ENCODE measurements at places on chromosomes 11 and 22.

- DNase-seq: no peak
These were observed 56.4 kb upstream of the SYN3 start for GRCh38 chr22:33114565-33114964.

- DNase-seq: no peak
These were observed 55.9 kb downstream of the KCNC1 start for GRCh38 chr11:17790453-17790852.

- DNase-seq: no peak
These were observed 166.5 kb downstream of the UVRAG start for GRCh38 chr11:75981546-75981945.

- DNase-seq: no peak
These were observed 136.3 kb upstream of the TEAD1 start for GRCh38 chr11:12537778-12538401.

DNA sequence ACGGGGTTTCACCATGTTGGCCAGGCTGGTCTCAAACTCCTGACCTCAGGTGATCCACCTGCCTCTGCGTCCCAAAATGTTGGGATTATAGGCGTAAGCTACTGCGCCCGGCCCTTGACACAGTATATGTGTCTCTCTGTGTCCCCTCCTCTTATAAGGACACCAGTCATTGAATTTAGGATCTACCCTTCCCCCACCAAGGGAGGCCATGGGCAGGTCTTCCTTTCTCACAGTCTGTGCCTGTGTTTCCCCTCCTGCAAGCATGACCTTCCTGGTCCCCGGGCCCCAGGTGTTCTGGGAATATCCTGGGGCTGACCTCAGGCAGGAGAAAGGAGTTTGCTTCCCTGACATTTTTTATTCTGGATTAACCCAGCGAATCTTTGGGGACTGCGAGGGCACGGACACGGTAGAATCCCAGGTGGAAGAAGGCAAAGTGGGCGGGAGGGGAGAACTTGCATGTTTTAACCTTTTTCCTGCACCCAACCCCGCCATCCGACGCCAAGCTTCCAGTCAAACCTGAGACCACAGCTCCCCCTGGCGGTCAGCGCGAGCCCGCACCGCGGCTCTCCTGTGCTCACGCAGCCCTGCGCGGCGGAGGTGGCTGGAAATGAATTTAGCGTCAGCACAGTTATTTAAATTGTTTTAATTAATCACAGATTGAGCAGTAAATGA is 42.1 kb upstream of the ISX start:
- peak; percentile 9 for DNase-seq

DNA sequence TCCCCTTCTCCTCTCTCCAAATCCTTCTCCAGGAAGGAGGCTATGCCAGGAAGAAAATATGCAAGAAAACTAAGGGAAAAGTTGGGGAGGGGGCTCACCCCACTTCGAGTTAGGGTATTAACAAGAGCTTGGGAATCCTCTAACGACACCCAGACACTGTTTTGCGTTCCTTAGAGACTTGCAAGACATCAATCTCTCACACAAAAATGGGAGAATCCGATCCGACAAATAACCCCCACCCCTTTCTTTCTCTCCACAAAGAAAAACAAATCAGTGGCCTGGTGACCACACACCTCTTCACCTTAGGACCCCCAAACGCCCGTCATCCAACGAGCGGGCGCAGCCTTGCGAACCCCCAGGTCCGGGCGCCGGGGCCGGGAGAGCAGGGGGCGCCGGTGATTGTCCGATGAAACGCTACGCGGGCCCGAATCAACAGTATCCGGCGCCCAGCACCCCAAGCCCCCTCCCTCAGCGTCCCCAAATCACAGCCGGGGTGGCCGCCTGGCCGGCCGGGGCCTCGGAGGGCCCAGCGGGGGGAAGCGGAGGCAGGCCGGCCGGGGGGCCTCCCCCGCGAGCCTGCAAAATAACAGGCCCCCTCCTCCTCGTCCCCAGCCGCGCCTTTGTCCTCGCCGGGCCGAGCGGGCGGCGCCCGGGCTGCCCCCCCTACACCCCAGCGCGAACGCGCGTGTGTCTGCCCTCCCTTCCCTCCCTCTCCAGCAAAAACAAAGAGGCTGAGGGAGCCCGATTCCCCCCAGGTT is 690 bp downstream of the CSNK1E start:
- DNase-seq: no peak

- no peak for DNase-seq
These were observed 46.8 kb downstream of the PKNOX2 start for GRCh38 chr11:125211191-125211947.

DNA sequence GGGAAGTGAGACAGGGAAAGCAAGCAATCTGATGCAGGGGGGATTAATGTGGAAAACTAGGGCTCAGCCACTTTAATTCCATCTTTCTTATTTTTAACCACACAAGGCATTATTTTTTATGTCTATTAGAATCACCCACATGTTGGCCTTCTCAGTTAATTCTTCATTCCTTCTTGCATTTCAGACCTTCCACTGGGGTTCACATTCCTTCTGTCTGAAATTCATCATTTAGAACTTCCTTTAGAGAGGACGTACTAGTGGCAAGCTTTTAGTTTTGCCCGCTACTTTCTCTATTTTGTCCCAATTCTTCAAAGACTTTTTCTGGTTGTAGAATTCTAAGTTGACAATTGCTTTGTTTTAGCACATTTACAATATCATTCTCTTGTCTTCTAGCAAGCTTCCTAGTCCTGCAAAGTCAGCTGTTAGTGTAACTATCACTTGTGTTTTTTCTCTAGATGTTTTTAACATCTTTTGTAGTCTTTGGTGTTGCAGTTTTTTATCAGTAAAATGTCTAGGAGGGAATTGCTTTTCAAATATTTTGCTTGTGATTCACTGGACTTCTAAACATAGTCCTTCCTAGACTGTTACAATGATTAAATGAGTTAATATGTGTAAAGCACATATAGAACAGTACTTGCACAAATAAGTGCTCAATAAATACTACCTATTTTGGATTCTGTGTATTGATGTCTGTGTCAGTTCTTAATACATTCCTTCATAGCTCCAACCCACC is 5.5 kb upstream of the NNMT start:
- DNase-seq: no peak

DNA sequence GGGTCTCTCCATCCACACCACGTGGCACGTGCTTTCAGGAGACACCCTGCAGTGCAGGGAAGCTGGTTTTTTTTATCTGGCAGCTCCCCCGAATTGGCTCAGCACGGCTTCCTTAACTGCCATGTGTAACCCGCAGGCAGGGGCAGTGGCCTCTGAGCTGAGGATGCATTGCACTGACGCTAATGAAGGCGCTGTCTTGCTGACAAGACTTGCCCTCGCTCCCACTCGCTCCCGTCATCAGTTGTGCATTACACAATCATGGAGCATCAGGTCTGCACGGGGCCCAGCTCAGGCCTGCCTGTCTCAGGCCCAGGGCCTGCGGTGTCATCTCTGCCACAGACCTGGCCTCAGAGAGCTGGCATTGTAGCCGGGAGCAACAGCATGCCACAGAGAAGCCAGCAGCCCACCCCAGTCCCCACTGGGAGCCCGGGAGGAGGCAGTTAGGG is 95.9 kb downstream of the ARHGAP8 start:
- no peak for DNase-seq

DNA sequence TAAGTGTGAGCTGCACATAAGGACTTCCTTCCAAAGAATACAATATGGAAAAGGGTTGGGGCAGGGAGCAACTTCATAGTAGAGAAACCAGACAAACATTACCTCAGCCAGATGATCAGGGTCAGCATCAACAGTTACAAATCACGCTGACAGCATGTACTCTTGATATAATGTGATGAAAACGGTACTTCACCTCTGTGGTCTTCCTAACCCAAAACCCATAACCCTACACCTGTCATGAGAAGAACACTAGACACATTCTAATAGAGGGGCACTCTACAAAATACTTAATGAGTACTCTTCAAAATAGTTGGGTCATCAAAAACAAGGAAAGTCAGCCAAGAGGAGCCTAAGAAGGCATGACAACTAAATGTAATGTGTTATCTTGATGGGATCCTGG is 43.9 kb downstream of the RRAS2 start:
- no peak for DNase-seq

DNA sequence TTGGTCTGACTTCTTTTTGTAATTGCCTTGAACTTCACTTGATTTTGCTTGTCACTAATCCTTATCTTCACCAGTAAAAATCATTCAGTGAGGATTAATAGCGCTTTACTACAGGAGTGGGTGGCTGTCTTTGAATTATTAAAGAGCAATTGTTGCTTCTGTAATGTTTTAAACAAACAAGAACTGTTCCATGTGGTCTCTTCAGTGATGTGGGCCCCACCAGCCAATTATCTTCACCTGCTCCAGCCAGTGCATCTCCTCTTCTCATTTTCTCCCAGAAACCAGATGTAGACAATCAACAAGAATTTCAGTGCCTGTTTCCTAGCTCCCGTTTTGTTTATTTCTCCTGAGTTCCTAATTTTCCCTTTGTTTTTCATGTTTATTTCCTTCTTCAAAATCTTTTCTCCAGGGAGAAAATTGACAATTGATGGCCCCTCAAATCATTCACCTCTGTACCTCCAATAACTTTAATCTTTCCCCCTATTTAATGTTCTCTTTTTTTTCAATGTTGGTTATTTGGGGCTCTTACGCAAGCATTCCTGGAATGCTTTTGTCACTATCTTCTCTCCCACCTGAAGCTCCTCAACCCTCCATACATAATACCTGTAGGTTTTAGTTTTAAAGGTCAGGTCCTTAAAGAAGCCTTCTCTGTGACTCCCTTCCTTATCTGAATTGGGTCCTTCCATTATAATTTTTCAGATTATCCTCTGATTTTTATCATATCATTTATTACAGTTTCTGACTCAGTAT is 115.1 kb downstream of the ARFGAP2 start:
- DNase-seq: no peak

DNA sequence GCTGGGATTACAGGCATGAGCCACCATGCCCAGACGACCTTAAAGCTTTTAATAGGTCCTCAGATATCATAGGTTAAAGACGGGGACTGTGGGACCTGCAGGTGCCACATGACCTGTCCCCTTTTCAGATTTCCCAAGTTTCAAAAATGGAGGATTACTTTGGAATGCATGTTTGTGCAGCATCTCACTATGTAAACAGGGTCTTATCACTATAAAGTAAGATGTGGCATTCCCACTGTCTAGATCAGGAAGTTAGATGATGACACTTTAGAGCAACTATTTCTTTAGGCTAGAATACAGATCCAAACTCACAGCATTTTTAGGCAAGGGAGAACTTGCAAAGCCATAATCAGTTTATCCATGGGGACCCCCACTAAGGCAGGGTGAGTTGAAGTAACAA is 92.8 kb downstream of the USP35 start:
- DNase-seq: no peak

- no peak for DNase-seq
These were observed 65.8 kb downstream of the MYH9 start for GRCh38 chr22:36321797-36322601.

DNA sequence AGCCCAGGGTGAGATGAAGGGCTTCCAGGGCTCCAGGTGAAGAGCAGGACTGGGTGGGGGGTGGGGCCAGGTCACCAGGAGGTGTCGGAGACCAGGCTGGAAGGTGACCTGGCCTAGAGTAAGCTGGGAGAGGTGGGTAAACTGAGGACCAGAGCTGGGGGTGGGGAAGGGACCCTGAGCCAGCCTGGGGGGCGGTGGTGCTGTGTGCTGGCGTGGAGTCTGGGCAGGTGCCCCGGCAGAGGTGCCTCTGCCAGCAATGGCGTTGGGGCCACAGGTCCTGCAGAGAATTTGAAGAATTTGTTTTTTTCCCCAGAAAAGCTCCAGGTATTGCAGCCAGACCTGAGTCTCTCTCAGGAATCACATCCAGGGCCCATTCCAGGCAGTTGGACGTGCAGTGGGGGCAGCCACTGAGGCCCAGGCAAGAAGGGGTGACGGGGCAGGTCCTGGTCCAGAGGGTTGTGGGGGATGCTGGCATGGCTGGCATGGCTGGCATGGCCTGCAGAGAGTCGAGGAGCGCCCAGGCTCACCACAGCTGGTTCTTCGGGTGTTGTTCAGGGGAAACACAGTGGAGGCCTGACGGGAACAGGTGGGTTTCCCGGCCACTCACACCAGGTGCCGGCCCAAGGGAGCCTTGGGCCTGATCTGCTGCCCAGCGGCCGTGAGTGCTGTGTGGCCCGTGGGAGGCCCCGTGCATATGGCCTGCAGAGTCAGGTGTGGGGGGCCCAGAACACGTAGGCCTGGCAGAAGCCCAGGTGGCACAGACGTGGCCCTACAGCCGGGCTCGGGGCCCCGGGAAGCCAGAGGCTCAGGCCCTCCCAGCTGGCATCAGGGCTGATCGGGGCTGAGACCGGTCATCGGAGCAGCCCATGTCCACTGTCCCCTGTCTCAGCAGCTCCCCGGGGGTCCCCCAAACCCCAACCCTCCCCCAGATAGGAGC is 6.4 kb upstream of the MUC6 start:
- DNase-seq: no peak

DNA sequence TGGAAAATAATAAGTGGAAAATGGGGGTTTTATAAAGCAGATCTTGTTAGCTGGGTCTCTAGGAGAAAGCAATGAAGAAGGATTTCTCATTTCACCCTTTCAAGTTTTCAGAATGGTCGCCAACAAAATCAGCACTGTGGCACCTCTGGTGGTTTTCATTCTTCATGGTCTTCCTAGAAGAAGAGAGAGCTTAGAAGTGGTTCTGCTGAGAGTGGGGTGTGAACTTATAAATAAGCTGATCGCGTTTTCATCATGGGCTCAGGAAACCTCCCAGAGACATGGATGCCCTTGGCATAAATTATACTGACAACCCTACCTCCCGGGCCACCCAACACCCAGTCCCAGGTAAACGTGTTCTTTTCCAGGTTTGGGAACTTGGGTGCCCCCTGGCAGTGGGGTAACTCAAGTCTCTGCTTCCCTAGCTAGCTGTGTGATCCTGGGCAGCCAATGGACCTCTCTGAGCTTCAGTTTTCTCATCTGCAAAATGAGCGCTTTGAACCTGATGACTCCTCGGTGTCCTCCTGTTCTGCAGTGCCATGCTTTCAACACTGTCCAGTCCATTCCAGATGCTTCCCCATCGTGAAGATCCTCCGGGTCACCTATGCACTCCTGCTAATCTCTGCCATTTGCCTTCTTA is 72.6 kb upstream of the GRAMD1B start:
- DNase-seq: no peak

- DNase-seq: no peak
These were observed 24.1 kb upstream of the POGLUT3 start for GRCh38 chr11:108522318-108522717.

GRCh38 chr11:109707411-109707810 is 285.4 kb downstream of the C11orf87 start:
- no peak for DNase-seq

GRCh38 chr22:44119669-44120313 is 60.9 kb upstream of the PARVG start:
- no peak for DNase-seq

GRCh38 chr22:17167486-17167885 is 8.4 kb upstream of the HDHD5 start:
- DNase-seq: no peak

- peak; percentile 59 for DNase-seq
These were observed 164.5 kb upstream of the POU2AF2 start for GRCh38 chr11:111081021-111081511.

DNA sequence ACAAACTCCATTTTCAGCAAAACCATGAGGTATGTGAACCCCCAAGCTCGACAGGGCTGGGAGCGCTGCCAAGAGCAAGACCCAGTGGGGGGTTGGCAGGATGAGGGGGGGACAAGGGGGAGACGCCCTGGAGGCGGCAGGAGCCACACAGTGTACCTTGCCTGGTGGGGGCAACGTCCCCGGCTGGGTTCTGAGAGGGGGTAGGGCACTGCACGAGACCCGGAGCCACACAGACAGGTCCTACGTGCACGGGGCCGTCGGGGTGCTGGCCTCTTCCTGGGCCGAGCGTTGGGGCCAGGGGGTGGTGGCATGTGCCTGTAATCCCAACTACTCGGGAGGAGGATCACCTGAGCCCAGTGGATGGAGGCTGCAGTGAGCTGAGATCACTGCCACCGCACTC is 28.8 kb downstream of the TBX1 start:
- no peak for DNase-seq

GRCh38 chr11:1652771-1653540 is 23.4 kb downstream of the KRTAP5-5 start:
- DNase-seq: peak; percentile 24
